ENCODE measurements at places on chromosomes 11 and 22.

GRCh38 chr11:14418801-14419417, 59.9 kb upstream of the RRAS2 start:
- DNase-seq, result no peak

DNA sequence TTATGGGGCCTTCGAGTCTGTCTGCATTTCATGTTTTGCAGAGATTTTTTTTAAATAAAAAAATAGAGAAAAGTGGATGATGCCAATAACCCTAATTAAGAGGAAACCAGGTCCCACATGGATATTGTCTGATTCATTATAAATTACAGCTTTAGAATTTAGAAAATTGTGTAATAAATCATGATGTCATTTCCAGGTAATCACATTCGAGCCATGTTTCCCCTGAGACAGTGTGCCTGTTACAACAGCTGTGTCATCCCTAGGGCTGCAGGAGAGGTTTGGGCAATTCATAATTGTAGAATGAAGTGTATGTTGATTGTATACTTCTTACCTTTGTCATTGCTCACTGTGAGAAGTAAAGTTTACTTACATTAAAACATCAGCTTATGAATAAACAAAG, 38.3 kb downstream of the NCAM1 start:
- DNase-seq, result no peak

DNA sequence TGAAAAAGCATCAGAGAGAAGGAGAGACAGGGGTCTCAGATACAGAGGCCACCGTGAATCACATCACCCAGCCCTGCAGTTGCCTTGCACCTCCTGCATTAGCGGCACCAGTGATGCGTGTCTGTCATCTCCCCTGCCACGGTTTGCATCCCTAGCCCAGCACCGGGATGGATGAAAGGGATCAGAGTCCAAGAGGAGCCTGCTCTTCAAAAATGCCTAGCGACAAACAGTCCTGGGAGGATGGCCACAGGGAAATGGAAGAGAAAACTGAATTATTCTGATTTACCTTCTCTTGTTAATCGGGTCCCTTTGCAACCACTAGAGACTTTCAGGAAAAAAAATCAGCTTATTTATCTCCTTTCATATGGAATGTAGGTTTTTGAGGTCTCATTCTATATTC, 495.6 kb upstream of the KIRREL3 start:
- DNase-seq, result no peak

GRCh38 chr11:13772223-13773046, 104.0 kb downstream of the FAR1 start:
- no peak for DNase-seq

DNA sequence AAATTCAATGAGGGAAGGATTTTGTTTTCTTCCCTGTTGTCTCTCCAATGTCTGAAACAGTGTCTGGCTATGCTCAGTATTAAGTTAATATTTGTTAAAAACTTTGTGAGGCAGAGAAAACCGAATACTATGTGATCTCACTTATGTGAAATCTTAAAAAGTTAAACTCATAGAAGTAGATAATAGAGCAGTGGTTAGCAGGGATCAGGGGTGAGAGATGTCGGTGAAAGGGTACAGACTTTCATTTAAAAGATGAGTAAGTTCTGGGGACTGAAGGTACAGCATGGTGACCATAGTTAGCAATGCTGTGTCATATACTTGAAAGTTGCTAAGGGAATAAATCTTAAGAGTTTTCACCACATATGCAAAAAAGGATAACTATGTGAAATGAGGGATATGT, 244.6 kb downstream of the AASDHPPT start:
- DNase-seq, result no peak

- DNase-seq, result no peak
Measured at GRCh38 chr11:1520209-1520662, 33.7 kb upstream of the MOB2 start.

DNA sequence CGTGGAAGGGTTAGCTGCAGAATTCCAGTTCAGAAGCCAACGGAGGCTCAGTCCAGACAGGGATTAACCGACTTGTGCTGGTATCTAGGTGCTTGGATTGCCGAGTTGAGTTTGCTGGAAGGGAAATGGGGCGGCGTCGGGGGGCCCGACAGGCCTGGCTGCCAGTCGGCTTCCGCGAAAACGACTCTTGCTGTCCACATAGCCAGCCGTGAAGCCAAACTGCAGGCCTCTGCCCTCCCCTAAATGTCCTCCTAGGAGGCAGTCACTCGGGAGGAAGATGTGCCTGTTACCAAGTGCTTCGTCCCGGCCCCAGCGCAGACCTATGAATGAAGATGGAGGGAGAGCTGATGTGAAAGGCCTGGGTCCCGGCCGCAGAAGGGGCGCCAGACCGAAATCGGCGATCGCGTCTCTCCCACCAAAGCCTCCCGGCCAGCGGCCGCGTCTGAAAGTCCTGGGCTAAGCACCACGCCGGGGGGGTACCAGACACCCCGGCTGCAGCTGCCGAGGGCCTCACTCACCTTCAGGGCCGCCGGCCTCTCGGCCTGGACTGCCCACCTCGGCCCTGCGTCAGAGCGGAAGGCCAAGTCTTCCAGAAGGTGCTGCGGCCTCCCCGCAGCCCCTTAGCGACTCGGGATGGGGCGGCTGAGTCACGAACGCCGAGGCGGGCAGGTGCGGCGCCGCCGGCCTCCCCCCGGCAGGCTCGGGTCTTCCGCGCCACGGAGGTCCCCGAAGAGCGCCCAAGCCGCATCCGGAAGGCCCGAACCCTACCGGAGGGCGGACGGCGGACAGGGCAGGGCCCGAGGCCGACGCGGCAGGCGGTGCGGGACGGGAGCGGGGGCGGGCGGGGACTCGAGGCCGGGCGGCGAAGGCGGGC, 7.5 kb downstream of the DPAGT1 start:
- peak; percentile 64 for DNase-seq

- no peak for DNase-seq
Measured at GRCh38 chr11:23123753-23124152, 263.5 kb upstream of the CCDC179 start.

DNA sequence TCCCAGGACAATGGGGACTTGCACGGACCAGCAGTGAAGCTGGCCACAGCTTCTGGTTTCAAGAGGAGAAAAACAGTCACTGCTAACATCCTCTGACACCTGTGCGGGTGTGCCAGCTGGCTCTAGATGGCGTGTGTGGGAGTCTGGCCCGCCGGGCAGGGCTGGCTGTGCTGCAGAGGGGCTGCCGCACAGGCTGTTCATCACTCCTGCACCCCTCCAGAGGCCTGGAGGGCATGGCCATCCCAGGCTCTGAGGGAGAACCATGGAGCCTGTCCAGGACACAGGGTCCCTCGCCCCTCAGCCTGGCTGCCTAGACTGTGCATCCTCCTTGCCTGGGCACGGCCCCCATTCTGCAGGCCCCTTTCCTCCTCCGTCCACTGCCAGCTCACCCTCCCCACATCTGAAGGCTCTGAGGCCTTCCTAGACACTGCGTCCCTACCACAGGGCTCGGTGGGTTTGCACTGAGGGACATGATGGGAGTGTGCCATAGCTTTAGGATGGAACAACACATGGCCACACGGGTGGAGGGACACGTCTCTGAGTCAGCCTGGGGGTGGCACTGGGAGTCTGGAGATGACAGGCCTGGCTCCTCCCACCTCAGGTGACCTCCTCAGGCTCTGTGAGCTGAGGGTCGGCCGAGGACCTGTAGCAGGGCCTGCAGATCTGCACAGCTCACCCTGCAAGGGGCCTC, 42.1 kb upstream of the GNB1L start:
- peak; percentile 30 for DNase-seq

GRCh38 chr11:10625982-10626311, 57.5 kb upstream of the LYVE1 start:
- no peak for DNase-seq

DNA sequence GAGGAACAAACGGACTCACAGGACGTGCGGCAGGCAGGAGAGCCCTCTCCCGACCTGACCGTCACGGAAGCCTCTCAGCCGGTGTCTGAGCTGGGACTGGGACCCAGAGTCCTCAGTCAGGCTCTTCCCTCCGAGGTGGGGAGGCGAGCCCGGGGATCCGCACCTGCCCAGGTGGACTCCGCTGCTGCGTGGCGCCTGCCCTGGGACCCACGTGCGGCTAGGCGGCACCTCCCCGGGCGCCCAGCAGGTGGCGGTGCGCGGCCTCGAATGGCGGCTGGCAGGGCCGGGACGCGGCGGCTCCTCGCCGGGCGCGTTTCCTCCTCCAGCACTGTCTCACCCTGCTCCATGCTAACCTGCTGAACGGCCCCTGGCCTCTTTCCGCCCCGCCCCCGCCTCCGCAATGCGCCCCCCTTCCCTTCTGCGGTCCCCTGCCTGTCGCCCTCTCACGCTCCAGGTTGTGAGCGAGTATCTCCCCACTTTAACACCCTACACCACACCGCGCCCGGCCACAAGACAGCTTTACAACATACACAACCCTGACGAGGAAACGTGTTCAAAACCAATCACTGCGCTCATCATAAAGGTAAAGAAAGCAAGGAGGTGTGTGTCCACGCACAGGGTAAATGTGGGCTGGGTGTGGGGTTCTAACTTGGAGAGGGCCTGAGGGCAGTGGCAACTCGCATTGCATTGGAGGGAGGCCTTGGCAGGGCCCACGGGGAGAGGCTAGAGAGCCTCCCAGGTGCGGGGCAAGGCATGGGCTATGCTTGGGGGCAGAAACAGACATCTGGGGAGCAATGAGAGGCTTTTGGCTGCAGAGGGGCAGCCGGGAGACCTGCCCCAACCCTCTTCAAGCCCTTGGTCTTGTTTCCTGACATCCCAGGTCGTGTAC, 25.9 kb upstream of the ATXN10 start:
- DNase-seq, result peak; percentile 82

DNA sequence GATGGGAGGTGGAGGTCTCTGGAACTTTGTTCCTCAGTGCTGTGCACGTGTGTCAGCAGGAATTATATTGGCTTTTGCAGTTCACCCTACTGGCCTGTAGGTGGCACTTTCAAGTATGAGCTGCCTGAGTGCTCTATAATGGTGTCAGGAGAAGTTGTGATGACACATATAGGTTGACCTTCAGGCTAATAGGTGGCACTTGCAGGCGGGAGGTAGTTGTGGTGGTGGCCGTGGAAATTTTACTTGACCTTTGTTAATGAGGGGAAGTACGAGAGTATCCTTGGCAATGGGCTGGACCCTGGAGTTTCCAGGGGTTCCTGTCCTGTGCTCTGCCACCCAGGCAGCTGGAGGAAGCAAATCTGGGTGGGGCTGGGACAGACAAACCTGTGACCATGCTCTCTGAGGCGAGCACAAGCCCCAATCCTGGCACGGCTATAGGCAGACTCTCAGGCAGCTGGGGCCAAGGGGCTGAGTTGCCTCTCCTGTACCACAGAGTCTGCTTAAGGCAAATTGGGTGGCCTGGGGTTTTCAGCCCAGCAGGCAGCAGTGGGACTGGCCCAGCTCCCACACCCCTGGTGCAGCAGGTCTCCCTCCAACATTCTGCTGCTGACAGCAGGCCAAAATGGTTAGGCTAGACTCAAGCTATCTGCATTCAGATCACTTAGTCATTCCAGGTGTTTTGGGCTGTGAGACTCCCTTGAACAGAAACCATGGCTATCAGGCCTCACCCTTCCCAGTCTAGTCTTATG, 147.5 kb upstream of the CTSC start:
- peak; percentile 19 for DNase-seq

DNA sequence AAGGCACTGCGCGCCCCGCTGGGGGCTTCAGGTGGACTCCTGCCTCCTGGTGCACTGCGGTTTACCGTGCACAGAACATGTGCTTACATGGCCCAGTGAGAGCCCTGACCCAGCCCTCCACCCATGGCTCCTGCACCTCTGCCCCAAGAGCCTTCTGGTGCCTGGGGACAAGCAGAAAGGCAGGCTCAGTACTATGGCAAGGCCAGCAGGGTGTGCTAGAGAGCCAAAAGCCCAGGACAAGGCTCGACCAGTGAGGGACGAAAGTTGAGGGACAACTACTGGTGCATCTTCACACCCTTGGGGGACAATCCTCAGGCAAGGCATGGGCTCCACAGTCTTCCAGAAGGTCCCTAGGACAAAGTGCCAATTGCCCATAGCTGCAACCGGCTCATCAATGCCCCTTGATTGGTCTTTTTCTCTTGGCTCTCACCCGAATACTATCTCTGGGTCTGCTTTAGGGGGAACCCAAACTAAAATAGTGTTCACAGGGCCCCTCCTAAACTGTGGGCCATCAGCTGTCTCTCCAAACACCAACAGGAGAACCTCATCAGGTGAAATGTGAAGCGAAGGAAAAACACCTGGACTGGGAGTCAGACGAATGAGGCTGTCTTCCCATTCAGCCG, 13.5 kb downstream of the PGA5 start:
- peak; percentile 63 for DNase-seq

- no peak for DNase-seq
Measured at GRCh38 chr22:45918459-45919370, 58.2 kb downstream of the WNT7B start.

DNA sequence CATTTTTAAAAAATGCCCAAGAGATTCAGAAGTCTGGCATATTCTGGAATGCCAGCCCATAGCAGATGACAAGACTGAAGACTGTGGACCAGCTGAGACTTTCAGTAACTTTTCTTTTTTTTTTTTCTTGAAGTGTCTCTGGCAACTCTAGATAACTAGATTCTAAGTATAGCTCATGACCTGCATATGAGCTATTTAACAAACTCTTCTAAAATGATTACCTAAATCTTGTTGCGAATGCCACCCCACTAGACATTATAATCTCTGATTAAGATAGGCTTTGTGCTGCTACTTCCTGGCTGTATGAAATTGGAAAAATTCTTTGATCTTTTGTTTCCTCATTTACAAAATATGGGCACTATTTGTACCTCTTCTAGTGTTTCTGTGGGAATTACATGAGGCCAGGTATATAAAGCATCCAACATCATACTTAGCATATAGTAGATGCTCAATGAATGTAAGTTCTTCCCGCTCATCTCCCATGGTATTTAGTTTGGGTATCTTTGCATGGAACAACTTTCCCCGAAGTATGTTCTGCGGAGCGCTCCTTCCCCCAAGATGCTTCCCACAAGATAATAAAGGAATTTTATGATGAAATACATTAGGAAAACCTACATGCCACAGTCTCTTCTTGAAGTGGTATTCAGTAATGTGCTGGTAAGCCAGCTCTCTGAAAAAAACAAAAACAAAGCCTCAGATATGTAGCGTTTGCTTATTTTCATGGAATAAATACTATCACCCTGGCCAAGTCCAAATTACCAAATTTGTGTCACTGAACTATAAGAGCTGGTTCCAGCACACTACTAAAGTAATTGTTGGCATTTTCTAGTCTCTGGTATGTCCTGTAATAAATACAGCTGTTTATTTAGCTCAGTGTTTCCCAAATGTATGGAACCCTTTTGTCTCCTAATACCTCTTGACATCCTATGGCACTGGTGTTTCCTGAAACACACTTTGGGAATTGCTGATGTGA, 86.8 kb upstream of the TIMP3 start:
- no peak for DNase-seq

- DNase-seq, result no peak
Measured at GRCh38 chr22:37734964-37735451, 38.2 kb downstream of the TRIOBP start.

- no peak for DNase-seq
Measured at GRCh38 chr11:912266-912665, 1.7 kb upstream of the CHID1 start.

GRCh38 chr11:44928144-44928543, 22.5 kb downstream of the TP53I11 start:
- no peak for DNase-seq

- DNase-seq, result no peak
Measured at GRCh38 chr22:36823186-36823839, 6.5 kb upstream of the PVALB start.

GRCh38 chr11:45212566-45213315, 66.3 kb downstream of the PRDM11 start:
- DNase-seq, result no peak

Data from activated naive CD4-positive, alpha-beta T cell treated with anti-CD3 and anti-CD28 coated beads, Interleukin-2, amount 50 U/mL, for 16 hours (primary cell).